NCI-H187 treated with DMSO at 0.1 percent for 48 hours (cell line): ENCODE measurements at places on chromosomes 11 and 22.

DNA sequence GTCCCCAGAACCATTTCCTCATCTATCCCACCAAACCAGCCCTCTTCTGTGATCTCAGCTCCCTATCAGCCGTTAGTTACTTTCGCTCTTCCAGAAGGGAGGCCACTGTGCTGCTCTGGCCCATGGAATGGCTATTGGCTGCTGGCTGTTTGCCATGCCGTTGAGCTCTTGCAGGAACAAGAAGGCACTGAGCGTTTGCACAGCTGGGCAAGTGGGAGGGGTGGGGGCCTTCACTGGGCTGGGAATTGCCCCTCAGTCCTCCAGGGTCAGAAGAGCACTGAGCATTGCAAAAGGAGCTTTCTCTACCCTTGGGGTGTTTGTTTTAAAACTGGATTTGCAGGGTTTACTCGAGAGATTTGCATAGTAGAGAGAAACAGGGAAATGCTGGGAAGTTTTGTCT, 129.0 kb upstream of the PARVA start:
- DNase-seq, result peak; percentile 52

DNA sequence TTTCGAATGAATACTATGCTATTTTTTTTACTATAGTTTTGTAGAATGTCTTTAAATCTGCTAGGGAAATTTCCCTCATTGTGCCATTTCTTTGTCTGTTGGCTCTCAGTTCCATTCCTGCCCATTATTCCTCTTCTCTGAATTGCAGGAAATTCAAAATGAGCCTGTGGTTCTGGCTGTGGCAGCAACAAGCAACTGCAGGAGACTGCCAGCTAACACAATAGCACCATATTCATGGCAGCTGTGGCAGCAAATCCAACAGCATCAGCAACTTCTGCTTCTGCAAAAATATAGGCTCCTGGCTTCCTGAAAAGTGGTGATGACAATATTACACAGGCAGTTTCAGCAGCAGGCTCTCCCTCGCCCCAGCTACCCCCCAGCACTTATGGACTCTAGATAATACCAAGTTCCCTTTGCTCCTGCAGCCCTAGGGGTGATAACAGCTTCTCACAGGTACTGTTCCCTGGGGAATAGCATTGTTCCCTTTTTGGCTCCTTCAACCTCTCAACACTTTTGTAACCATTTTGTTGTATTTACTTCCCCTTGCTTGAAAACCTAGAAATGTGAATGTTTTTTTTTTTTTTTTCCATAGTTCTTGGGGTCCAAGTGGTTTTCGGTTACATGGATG, 9.3 kb downstream of the PATE4 start:
- no peak for DNase-seq

DNA sequence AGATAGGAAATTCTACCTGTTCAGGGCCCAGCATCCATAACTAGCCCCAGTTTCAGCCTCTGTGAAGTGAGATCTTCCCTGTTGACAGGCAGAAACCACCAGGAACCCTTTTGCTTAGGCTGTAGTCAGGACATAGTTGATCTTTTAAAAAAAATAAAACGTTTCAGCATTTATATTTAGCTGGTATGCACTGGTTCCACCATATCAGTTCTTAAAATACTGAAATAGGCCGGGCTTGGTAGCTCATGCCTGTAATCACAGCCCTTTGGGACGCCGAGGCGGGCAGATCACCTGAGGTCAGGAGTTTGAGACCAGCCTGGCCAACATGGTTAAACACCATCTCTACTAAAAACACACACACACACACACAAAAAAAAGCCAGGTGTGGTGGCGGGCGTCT, 35.3 kb downstream of the GALNT18 start:
- DNase-seq, result no peak

GRCh38 chr22:37462983-37463382, 23.2 kb downstream of the MFNG start:
- DNase-seq, result no peak

DNA sequence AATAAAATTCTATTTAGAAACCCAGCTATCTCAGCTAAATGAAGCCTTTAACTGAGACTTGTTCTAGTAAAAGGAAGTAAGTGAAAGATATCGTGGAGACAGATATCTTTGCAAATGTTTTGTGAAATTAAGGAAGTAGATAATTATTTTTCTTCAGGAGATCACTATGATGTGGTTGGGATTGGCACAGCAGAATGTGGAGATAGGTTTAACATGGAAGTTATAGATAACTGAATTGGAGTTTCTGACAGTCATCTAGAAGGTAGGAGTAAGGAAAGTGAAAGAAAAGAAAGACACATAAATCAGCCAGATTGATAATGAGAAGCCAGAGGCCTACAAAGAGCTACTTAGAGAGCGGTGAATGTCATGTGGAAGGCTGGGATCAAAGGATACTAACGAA, 4.7 kb upstream of the CASP5 start:
- DNase-seq, result no peak

GRCh38 chr11:5196067-5196466, 4.4 kb downstream of the OR51V1 start:
- DNase-seq, result no peak

DNA sequence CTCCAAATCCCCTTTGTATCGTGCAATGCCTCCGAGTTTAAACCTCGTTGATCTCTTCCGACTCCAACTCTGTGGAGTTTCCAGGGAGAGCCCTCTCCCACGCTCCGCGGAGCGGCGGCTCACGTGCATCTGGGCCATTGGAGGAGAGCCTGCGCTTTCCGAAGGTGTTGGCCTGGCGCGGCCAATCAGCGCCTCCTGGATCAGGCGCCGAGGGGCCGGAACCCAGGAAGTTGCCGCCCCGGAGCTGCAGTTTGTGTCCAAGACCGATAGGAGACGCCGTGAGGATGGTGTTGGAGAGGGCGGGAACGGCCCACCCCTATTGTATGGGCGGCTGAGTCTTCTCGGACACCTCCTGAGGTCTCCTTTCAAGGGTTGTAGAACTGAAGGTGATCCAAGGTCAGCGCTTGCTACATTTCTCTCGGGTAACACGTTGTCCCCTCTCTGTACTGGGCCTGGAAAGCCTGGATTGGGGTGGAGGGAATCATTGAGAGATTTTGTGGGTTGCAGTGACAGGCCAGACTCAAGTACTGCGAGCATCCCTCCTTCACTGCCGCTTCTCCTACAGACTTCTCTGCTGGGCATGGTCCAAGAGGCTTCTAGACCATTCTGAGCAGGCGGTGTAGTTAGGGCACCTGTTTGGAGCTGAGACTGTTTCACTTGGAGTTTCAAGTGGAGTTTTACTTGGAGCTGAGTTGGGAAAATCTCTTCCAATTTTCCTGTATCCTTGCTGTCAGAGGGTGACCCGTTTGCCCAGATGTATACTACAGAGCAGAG, 1.7 kb downstream of the ADAMTS15 start:
- DNase-seq, result no peak

- DNase-seq, result no peak
These were observed 9.0 kb upstream of the MALAT1 start for GRCh38 chr11:65489706-65490320.

DNA sequence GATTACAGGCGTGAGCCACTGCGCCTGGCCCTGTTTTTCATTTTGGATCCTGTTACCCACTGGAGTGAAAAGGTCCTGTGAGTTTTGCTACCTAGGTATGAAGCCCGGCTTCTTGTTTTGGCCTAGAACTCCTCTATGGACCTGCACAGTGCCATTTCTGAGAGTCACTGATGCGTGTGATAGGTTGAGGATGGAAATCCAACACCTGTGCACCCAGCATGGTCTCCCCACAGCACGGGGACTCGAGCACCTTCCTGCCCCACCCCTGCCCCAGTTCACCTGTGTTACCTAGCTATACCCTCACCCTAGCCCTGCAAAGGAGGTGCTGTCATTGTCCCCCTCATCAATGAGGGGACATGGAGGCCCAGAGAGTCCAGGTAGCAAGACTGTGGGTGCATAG, 5.1 kb downstream of the FBLN1 start:
- no peak for DNase-seq

DNA sequence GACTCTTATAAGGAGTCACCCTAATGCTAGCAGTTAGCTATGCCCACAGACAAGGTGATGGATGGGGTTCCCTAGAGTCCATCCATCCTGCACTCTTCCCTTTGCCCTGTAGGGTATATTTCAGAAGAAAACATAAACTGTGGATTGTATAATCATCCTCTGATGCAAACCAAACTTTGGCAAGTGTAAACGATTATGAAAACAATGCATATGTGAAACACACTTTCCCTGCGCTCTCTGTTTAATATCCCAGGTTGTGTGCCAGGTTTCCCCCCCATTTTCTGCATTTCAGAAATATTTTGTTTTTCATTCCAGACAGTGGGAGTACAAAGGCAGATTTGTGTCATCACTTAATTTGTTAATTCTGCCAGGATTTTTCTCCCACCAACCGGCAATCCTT, 110.0 kb downstream of the LDLRAD3 start:
- DNase-seq, result no peak

DNA sequence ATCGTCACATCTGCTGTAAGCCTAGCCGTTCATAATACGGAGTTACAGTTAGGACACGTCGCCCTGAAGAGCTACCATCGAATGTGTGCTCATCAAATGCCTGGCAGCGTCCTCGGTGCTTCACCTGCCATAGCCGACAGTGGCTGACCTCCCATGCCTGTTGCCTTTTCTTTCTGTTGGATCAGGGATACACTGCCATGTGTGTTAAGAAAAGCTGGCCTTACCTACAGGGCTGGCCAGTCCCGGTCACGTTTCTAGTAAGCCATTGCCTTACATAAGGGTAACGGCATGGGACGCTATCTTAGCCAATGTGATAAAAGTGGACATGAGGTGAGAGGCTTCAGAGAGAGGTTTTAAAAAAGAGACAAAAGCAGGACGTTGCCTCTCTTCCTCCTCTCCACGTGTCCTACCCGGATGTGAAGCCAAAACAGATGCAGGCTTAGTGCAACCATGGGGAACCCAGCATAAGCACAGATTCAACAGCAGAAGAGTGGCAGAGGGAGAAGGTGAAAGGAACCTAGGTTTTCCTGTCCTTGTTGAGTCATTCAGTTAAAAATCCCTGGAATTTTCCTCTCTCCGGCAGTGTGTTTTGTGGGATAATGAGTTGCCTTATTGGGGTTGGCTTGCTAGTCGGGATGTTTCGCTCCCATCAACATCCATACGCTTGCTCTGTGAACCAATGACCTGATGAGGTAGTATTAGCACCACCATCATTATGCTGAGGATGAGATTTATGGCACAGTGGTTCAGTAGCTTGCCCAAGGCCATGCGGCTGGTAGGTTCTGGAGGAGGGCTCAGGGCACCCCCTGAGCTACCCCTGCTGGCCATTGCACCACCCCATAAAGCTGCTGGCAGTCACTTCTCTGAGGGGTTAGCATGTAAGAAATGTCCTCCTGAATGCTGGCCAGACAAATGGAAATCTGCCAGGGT, 67.4 kb upstream of the B3GAT1 start:
- DNase-seq, result no peak

DNA sequence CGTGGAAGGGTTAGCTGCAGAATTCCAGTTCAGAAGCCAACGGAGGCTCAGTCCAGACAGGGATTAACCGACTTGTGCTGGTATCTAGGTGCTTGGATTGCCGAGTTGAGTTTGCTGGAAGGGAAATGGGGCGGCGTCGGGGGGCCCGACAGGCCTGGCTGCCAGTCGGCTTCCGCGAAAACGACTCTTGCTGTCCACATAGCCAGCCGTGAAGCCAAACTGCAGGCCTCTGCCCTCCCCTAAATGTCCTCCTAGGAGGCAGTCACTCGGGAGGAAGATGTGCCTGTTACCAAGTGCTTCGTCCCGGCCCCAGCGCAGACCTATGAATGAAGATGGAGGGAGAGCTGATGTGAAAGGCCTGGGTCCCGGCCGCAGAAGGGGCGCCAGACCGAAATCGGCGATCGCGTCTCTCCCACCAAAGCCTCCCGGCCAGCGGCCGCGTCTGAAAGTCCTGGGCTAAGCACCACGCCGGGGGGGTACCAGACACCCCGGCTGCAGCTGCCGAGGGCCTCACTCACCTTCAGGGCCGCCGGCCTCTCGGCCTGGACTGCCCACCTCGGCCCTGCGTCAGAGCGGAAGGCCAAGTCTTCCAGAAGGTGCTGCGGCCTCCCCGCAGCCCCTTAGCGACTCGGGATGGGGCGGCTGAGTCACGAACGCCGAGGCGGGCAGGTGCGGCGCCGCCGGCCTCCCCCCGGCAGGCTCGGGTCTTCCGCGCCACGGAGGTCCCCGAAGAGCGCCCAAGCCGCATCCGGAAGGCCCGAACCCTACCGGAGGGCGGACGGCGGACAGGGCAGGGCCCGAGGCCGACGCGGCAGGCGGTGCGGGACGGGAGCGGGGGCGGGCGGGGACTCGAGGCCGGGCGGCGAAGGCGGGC, 7.5 kb downstream of the DPAGT1 start:
- no peak for DNase-seq

DNA sequence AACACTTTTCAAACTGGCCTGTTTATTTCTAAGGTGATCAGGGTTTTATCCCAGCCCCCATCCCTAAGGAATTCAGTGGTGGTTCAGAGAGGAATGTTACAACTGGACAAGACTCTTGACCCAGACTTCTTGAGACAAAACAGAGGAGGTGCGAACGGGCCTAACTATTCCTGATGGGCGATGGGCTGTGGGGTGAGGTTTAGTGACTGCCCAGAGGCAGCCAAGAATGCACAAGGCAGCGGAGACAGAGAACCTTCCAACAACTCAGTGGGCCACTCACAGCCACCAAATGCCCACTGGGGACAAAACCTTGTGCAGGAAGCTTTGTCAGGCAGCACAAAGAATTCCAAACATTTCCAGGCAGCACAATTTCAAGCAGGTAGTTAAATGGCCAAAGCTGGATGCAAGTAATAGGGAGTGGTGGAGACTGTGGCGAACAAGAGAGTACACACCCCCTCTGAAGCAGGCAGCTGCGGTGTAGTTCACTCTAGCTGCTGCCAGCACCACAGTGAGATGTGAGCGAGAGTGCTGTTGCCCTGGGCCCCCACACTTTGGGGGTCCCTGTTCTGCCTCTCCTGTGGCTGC, 29.2 kb downstream of the SCUBE1 start:
- no peak for DNase-seq

GRCh38 chr11:44192017-44192385, 96.5 kb downstream of the EXT2 start:
- DNase-seq, result no peak

DNA sequence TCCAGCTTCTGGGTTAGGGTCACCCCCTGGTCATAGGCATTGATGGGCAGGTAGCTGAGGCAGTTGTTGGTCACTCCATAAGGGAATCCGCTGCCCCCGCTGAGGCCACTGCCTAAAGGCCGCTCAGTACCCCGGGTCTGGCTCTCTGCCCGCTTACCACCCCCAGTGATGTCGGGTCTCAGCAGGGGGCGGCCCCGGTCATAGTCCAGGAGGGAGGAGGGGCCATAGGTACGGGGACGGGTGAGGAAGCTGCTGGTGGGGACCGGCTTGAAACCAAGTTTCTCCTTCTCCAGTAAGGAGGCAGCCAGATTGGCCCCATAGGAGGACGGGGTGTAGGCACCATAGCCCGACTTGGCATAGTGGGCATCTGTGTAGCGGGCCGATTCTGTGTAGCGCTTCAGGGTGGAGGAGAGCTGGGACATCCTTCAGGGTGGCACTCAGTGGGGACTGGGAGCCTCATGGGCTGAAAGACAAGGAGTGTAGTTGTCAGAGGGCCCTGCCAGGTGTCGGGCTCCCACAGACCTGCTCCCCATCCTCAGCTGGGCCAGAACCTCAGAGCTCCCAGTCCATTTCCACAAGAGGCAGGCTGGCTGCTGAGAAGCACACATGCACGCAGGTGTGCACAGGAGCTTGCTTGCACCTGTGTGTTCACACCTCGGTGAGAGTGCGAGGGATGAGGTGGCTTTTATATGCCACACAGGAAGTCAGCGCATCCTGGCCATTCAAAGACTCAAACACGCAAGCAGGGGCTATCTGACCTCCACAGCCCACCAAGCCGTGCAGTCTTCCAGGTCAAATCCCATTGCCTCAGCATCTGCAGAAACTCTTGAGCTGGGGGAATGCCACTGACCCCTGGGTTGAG, 8.2 kb downstream of the USP2 start:
- DNase-seq, result no peak

GRCh38 chr11:19907008-19907579, 194.5 kb downstream of the NAV2 start:
- DNase-seq, result no peak

GRCh38 chr11:26655287-26655686, 66.6 kb downstream of the SLC5A12 start:
- DNase-seq, result no peak
